ENCODE measurements at places on chromosomes 7 and 10. TPM values are rescaled to one million over a fixed set of nuclear protein-coding genes. Genes with fewer than 3 reads are reported as not detected.

DNA sequence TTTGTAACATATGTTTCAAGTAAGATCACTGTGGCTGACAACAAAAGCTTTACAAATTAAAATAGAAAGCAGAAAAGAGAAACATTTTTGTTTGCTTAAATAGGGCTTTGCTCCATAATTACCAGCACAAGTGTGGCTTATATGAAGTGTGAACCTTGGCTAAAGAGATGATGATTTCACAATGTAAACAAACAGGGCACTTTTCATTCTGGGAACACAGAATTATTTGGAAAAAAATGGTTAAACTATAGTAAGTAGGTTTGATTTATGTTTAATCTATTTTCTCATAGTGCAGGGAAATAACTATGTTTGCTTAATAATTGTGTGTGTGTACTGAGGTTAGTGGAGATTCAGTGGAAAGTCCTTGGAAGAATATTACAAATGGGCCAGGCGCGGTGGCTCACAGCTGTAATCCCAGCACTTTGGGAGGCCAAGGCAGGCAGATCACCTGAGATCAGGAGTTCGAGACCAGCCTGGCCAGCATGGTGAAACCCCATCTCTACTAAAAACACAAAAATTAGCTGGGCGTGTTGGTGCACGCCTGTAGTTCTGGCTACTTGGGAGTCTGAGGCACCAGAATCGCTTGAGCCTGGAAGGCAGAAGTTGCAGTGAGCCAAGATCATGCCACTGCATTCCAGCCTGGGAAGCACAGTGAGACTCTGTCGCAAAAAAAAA is 19.1 kb upstream of the OTUD1 start:
- no peak overlapping the region for H3K27ac ChIP-seq
- peaks cover under 1% of the 10 kb centered on the region for H3K36me3 ChIP-seq
- no peaks in the 10 kb centered on the region for H3K4me1 ChIP-seq
- peaks cover 4% of the 10 kb centered on the region for H3K27me3 ChIP-seq

The SH2B2 gene
- 5.0 TPM for total RNA-seq

DNA sequence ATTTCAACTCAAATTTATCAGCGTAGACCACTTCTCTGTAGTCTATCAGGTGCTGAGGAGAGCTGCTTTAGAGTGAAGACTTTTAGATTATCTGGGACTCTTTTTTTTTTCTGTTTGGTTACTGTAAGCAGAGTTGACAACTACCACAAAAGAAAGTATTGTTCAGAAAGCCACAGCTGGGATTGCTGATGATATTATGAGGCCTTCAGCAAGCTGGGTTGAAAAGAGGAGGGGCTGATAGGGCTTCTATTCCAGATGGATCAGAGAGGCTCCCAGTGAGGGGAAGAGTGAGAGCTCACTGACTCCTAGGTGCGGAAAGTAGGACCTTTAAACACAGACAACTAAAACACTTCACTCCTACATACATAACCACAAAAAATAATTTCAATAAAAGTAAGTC is 188.5 kb upstream of the FERD3L start:
- DNase-seq, result no peak
- H3K36me3 ChIP-seq, result no peaks in the 10 kb centered on the region
- H3K27ac ChIP-seq, result no peak overlapping the region
- H3K27me3 ChIP-seq, result no peaks in the 10 kb centered on the region
- H3K4me1 ChIP-seq, result no peaks in the 10 kb centered on the region

DNA sequence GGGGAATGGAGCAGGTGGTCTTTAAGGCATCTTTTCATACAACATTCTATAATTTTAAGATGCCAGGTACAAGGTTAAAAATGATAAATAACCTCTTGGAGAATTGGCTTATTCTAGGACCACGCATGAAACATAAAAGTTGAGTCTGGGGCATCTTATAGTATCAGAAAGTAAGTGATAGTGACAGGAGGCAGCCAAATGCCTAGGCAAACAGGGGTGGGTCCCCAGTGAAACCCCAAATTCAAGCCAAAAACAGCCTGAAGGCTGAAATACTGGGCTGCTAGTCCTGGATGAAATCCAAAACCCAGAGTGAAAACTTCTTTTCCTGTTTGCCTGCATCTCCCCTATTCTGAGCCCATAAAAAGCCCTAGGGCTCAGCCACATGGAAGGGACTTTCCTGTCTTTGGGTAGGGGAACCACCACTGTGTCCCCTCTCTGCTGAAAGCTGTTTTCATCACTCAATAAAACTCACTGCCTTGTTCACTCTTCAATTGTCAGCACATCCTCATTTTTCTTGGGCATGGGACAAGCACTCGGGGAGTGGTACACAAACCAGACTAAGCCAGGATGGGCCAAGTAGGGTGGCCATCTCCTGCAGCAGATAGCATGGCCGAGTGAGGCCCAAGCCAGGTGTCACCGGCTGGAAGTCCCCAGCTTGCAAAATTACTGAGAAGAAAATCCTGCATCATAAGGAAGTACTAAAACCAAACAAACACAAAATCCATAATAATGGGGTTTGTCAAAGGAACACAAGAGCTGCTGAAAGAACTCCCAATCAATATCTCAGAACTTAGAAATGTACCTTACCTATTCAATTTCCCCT is 241.6 kb upstream of the GALNT17 start:
- no peak overlapping the region for H3K27ac ChIP-seq
- no peak for DNase-seq
- no peaks in the 10 kb centered on the region for H3K36me3 ChIP-seq
- H3K4me3 ChIP-seq, result no peak overlapping the region

The C10orf143 gene
- total RNA-seq, result 6.4 TPM

DNA sequence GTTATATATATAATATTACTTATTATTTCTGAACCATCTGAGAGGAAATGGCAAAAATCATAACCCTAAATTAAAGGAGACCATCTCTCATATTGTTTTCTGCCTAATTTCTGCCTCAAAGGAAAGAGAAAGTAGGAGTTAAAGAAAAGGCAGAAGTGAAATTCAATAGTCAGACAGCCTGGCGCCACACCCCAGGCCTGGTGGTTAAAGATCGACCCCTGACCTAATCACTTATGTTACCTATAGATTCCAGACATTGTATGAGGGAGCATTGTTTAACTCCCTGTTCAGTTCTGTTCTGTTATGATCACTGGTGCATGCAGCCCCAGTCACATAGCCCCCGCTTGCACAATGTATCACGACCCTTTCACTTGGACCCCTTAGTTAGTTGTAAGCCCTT is 24.9 kb upstream of the CHST3 start:
- H3K4me3 ChIP-seq, result no peak overlapping the region
- no peak overlapping the region for H3K27ac ChIP-seq

The BMI1 gene
- 83.4 TPM for total RNA-seq

The LIPN gene
- total RNA-seq, result not detected

The MUC3A gene
- not detected for total RNA-seq

Measured in activated T-cell treated with anti-CD3 and anti-CD28 coated beads, Interleukin-2, amount 50 U/mL, for 72 hours (primary cell).